ENCODE measurements at places on chromosomes 12 and 14.

GRCh38 chr12:63064080-63064479 lies 86.9 kb downstream of the AVPR1A start:
- no peaks in the 10 kb centered on the region for H3K36me3 ChIP-seq
- H3K27ac ChIP-seq = no peak overlapping the region
- no peaks in the 10 kb centered on the region for H3K27me3 ChIP-seq
- H3K4me3 ChIP-seq = no peak overlapping the region
- peak; percentile 61 for DNase-seq
- no peaks in the 10 kb centered on the region for H3K4me1 ChIP-seq

DNA sequence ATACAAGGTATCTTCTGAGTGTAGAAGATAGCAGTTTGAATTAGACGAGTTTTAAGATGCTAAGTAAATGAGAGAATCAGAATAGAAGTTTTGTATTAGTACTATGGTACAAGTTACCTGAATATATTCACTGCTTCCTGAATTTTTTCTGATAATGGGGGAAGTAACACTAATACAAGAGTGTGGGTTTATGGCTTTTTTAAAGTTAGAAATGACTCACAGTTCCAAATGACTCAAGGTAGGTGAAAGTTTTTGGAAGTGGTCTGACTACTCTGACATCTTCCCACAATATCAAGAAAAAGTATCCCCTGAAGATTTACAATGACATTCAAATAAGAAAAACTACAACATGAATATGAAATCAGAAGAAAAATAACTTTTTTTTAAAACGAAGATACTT lies 123.7 kb upstream of the GARIN6 start:
- no peak for DNase-seq
- H3K27me3 ChIP-seq = no peaks in the 10 kb centered on the region
- H3K27ac ChIP-seq = no peak overlapping the region
- H3K4me3 ChIP-seq = no peak overlapping the region
- H3K4me1 ChIP-seq = no peaks in the 10 kb centered on the region

GRCh38 chr14:68695856-68696255 lies 97.0 kb downstream of the ZFP36L1 start:
- peak overlapping the region; percentile 84 for H3K27ac ChIP-seq
- no peaks in the 10 kb centered on the region for H3K36me3 ChIP-seq
- H3K4me3 ChIP-seq = no peak overlapping the region
- no peak for DNase-seq
- peaks cover 37% of the 10 kb centered on the region for H3K4me1 ChIP-seq

GRCh38 chr14:96086574-96087077 lies 47.5 kb downstream of the C14orf132 start:
- H3K36me3 ChIP-seq = no peaks in the 10 kb centered on the region
- DNase-seq = peak; percentile 50
- H3K27ac ChIP-seq = peak overlapping the region; percentile 54
- peaks cover 32% of the 10 kb centered on the region for H3K4me1 ChIP-seq
- no peak overlapping the region for H3K4me3 ChIP-seq

All from GM23248 (cell line).